ENCODE measurements at places on chromosomes 4 and X.

DNA sequence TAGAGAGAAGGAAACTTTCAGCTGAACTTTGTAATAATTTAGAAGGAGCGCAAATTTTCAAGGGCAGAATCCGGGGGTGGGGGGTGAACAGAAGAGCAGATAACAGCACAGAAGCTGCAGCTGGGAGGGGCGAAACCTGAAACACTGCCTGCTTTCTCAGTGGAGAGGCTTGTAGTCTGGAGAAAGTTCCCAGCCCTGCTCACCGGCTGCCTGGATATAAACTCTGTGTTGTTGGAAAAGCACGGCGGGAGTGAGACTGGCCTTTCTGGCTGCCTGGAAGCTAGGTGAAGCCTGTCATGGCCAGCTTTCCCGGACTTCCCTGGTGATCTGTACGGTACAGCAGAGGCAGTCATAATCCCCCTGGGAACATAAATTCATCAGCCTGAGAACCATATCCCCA lies 1352.1 kb upstream of the DIAPH2 start:
- no peak for DNase-seq

DNA sequence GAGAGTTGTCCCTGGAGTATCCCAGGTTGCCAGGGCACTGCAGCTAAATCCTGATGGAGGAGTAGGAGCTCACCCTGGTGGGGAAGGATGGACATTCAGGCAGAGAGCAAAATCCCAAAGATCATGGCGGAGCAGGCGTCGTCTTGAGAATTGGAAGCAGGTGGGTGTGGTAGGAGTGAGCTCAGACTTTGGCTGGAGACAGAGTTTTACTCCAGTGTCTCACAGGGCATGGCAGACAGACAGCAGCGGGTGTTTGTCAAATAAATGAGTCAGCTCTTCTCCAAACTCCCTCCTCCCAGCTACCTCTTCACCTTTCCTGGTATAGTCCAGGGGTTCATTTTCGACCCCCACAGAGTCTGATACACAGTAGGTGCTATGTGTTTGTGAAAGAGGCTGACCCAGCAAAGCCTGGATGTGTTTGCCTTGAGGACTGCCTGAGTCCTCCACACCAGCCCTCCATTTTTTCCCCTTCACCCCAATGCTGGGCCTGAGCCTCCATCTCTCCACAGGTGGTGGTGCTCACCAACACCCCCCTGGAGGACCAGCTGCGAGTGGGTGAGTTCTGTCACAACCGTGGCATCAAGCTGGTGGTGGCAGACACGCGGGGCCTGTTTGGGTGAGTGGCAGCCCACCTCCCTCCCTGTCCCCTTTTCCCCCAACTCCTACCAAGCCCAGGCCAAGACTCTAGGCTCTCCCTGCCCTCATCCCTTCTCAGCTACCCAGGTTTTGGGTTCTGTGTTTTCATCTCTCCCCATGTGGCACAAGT lies 6.9 kb downstream of the UBA1 start:
- DNase-seq = no peak

DNA sequence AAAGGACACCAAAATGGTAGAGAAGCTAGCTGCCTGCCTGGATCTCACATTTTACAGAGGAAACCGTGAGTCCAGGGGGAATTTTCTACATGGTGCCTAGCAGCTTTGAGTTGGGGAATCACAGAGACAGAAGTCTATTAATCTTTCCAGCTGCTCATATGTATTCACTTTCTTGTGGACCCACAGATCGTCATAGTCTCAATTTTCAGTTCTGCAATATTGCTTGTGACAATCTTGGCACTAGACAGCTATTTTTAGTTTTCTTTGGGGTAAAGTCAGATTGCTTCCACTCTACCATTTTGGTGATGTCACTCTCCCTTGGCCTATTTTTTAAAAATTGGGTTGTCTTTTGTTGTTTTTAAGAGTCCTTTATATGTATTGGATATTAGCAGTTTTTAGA lies 233.4 kb upstream of the STK26 start:
- no peak for DNase-seq

DNA sequence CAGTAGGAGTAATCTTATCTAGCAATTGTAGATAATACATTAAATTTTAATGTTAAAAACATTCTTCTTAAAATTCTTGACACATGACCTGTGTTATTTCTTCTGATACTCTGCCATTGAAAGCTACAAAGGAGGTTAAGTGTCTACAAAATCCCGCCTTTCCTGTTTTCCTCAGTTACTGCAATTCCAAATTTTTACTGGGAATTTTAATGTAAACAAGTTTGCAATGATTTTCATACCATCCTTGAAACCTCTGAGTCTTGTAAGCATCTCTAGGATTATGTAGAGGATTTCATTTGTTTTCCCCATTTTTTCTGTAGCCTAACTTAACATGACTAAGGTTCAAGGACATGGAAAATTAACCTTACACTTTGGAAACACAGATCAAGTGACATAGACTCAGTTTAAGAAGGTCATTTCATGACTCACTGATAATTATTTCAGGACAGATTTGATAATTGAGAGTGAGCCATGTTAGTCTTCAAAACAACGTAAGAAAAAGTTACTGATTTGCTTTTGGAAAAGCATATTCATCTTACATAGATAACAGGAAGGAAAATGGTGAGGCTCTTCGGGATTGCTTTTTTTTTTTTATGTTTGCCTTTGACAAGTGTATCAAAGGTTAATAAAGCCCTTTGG lies 39.6 kb upstream of the PDLIM5 start:
- no peak for DNase-seq

GRCh38 chr4:10181745-10182445 lies 65.3 kb upstream of the WDR1 start:
- DNase-seq = no peak

GRCh38 chr4:10671366-10671765 lies 13.2 kb downstream of the CLNK start:
- DNase-seq = no peak

- DNase-seq = no peak
Observed at GRCh38 chrX:108001218-108001814, 19.1 kb upstream of the TEX13B start.
